CD4-positive, alpha-beta T cell treated with Interleukin-15 for 4 hours (primary cell): ENCODE measurements at places on chromosomes 1 and 21.
A peak's percentile ranks its signal among the peaks of the same experiment; 100 is the strongest.

- DNase-seq: no peak
Observed at GRCh38 chr1:22919341-22920025, 53.2 kb downstream of the LACTBL1 start.

DNA sequence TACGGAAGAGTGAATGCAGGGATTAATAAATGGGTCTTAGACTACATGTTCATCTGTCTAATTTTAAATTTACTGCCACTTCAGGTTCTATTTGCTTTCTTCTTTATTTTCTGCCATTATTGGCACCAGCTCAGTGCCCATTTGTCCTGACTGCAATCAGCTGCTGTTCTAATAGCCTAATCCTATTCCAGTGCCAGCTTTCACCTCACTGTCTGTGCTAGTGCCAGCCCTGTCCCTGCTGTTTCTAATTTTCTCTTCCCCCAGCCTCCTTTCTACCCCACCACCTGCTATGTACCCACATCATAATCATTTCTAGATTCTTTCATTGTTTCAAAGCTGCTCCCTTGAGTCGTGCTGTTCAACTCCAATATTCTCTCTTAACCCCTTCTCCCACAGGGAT is 86.4 kb downstream of the KCNK1 start:
- no peak for DNase-seq

- DNase-seq: no peak
Observed at GRCh38 chr1:197320991-197321531, 53.0 kb downstream of the CRB1 start.

GRCh38 chr1:119327450-119328155 is 41.0 kb upstream of the HAO2 start:
- DNase-seq: peak; percentile 12

DNA sequence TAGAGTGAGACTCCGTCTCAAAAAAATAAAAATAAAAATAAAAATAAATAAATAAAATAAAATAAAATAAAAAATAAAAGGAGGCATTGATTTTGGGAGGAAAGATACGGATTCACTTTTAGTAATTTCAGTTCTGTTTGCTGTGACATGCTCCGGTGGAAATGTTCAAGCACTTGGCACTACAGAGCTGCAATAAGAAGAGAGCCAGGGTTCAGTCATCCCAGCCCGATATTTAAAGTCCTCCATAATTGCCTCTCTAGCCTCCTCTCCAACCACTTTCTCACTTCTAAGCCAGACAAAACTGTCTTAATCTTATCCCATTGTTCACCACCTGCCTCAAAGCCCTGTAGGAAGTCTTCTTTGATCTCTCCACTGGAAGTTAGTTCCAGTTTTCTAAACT is 55.0 kb upstream of the MACF1 start:
- DNase-seq: no peak

- no peak for DNase-seq
Observed at GRCh38 chr21:43613755-43614638, 45.3 kb downstream of the HSF2BP start.

DNA sequence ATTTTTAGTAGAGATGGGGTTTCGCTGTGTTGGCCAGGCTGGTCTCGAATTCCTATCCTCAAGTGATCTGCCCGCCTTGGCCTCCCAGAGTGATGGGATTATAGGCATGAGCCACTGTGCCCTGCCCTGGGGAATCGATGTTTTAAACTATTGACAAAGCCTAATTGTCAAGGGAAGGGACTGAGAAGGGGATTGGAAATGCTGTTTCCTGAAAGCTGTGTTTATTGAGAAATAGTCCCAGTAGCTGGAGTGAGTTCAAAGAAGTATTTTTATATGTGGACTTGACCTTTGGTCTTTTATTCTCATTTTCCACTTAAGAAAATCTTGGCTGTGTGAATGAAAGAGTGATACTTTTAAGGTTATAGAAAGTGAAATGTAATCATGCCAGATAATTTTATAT is 47.5 kb downstream of the KIF1B start:
- no peak for DNase-seq
